ENCODE measurements at places on chromosomes 16 and 17.

DNA sequence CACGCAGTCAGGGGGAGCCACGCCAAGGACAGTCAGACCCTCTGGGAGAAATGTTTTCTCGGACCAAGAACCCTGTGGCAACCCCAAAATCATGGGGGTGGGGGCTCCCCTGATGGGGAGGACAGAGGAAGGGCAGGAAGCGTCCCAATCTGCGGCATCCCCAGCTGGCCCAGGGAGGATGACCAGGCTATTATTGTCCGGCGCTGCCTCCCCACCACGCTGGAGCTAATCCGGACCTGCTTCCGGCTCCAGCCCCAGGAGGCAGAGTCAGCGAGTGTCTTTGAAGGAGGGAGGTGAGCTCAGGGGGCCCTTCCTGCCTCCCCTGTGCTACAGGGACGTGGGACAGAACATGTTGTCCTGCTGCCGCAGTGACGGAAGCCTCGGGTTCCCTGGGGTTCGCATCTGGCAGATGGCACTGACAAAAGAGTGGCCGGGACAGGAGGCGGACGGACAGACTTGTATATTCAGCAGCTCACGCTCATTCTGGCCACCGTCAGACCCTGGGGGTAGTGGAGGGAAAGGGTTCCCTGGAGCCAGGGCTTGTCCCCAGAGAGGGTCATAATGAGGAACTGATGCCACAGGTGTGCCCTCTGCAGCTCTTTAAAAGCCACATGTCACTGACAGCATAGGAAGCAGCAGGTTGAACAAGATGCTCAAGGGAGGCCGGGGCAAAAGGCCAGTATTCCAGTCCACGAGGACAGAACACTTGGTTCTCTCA, 54.3 kb upstream of the CDC42EP4 start:
- DNase-seq = no peak

DNA sequence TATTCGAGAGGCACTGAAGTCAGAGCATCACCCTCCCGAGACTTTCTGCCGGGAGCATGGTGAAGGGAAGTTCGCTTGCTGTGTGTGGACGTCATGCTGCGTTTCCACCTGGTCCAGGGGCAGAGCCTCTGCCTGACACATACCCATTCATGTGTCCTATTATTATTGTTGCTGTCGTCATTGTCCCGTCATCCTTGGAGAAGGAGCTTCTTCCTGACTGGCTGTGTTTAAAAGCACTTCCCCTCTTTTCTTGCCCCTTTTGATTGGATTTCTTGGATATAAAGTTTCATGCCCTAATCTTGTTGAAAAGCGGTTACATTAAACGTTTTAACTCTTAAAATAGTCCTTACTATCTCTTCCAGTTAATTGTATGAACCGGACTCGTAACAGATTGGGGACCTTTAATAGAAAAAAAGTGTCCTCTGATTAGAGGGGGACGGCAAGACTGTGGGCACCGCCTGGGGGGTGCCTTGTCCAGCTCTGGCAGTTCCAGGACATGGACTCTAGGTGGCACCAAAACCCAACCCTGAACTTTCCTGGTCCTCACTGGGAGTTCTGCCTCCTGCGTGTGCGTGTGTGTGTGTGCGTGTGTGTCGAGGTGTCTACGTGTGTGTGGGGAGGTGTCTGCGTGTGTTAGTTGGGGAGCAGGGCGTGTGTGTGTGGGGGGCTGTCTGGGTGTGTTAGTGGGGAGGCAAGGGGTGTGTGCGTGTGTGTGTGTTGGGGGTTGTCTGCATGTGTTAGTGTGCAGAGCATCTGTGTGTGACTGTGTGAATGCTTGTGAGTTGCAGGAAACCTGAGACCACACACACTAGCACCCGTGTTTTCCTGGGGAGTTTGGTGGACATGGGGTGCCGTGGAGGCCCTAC, 133.3 kb upstream of the CIBAR2 start:
- no peak for DNase-seq

- no peak for DNase-seq
Observed at GRCh38 chr17:12089809-12090384, 69.2 kb downstream of the MAP2K4 start.

DNA sequence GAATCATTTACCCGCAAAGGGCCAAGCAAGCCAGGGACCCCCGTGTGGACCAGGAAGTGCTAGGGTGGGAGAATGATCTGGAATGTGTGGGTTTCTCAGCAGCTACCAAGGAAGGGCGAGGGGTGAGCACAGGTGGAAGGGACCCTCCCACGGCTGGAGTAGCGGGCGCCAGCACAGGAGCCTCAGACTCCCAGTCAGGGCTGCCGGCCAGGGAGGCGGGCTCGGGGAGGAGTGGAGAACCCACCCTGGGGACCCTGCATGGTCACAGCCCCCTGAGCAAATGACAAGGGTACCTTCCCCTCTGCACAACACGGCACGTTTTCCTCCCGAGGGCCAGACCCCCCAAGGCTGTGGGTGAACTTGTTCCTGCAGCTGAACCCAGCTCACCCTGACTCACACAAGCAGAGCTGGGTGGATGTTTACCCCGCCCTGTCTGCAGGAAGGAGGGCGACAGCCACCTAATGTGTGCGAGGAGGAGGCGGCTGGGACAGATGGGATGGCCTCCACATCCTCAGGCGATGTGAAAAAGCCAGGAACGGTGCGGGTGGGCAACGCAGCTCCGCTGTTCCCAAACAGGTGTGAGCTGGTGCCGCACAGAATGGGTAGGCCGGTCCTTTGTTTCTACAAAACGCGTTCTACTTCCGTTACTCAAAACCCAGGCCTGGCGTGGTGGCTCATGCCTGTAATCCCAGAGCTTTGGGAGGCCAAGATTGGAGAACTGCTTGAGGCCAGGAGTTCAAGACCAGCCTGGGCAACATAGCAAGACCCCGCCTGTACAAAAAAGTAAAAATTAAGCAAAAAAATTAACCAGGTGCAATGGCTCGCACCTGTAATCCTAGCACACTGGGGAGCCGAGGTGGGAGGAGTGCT, 6.2 kb downstream of the ECI1 start:
- no peak for DNase-seq

DNA sequence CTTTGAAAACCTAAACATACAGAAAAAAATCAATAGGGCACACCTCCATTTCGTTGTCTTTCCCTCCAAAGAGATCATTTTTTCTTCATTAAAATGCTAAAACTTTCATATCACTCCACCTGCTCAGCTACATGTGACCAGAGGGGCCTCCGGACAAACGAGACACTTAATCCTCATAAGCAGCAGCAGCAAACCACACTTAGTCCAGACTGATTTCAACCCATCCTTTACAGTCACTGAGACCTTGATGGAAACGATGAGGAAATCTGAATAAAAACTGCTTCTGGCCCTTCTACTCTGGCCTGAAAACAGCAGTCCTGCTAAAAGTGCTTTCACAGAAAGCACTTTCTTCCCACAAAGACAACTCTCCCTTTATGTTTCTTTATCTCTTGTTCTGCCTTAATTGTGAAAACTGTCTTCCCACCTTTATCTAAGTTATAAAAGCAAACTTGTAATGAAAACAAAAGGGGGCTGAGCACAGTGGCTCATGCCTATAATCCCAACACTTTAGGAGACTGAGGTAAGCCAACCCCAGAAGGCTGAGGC, 4.6 kb downstream of the ANKRD11 start:
- DNase-seq = no peak

- no peak for DNase-seq
Observed at GRCh38 chr16:86490859-86491639, 19.3 kb upstream of the FOXF1 start.

DNA sequence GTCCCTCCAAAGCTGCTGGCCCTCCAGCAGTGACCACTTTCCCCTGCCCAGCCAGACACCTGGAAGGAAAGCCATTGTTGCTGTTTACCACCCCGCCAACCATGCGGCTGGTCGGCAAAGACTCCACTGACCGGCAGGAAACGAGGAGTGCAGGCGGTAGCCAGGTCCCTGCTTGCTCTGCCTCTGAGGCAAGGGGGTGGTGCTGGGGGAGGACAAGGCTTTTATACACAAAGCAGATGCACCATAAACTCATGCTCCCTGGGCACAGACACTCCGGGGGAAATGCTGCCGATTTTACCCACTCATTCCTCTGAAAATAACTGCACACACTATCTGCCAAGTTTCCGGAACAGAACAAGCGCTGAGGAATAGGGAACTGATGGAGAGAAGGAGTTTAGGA, 62.8 kb upstream of the GRIN2A start:
- DNase-seq = no peak

Measured in iPS DF 19.7 (cell line).